ENCODE measurements at places on chromosomes 1 and 21.

DNA sequence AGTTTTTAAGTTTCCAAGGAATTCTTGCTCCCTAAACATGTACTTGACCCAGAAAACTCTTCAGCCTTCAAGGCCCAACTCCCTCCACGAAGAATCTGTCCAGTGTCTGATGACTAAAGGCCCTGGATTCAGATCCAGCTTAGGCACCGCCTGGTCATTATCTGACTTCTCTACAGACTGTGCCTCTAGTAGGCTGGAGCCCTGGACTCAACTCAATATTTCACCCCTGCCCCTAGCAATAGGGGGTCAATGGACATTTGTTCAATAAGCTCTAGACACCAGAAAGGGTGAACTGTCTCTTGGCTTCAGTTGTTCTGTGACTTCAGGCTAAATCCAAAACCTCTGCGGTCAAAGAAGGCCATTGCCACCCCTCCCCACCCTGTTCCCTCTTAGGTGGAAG, 34.5 kb downstream of the NUAK2 start:
- no peak for DNase-seq

- peak; percentile 79 for DNase-seq
Observed at GRCh38 chr1:170661646-170662411, 2.1 kb upstream of the PRRX1 start.

- no peak for DNase-seq
Observed at GRCh38 chr1:55670331-55671082, 455.3 kb upstream of the USP24 start.

- DNase-seq = no peak
Observed at GRCh38 chr21:34644825-34645224, 24.0 kb upstream of the CLIC6 start.

- no peak for DNase-seq
Observed at GRCh38 chr1:241738284-241739078, 86.4 kb downstream of the WDR64 start.

- no peak for DNase-seq
Observed at GRCh38 chr21:44090325-44090724, 16.9 kb upstream of the PWP2 start.

DNA sequence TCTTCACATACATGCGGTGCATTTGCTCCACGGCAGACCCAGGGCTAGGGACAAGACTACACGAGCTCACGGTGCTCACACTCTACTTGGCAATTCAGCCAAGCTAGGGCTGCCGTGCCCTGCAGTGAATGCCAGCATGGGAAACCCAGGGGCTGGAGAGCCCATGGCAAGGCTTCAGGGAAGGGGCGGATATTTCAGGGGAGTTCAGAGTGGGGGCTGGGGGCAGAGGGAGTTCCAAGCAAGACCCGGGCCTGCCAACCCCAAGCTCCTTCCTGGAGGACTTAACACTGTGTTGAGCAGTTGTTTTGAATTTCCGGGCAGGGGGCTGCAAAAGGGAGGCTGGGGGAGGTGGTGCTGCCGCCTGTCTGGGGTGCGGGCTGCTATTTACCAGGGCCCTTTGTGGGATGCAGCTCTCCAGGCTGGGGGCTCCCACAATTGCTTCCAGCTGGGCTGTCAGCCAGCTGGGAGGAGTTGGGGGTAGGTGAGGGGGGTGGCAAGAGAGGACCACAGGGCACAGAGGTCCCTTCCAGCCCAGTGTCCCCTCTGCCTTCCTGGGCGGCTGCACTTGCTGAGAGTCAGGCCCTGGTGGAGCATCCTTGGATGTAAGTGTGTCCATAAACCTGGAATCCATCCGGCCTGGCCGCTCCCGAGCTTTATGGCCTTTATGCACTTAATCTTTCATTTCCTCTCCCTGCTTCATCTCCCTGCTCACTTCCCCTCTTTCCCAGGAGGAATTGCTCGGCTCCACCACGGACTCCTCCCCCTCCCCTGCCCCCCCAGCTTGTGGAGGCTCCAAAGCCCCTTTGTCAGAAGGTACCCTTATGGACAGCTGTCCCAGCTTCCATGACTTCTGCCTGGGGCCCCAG, 55.8 kb upstream of the SSBP3 start:
- DNase-seq = peak; percentile 38

DNA sequence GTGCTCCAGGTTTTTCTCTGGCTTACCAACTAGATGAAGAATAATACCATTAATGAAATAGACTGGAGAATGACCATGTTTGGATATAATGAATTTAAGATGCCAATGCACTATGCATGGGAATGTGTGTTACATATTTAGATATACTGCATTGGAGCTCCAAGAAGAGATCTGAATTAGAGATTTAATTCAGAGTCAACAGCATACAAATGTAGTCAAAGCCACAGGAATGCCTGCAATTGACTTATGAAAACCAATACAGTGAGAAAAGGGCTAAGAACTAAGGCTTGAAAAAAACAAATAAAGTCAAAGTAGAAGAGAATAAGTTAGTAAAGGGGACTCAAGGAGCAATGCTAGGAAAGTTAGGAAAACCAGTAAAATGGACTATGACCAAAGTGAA, 59.1 kb downstream of the USP24 start:
- DNase-seq = no peak

DNA sequence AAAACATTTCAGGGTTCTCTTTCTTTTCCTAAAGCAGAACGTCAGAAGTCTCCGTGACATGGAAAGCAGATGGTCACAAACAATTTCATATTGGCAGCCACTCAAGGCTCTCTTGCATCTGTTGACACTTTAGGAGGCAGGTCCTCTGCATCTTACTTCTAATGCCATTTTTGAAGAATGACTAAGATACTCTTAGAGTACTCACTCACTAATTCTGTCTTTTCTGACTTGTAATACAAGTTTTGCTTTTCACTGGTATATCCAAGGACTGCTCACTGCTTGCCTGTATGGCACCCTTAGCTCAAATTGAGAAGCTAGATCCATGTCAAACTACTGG, 68.3 kb downstream of the PRRX1 start:
- DNase-seq = no peak

DNA sequence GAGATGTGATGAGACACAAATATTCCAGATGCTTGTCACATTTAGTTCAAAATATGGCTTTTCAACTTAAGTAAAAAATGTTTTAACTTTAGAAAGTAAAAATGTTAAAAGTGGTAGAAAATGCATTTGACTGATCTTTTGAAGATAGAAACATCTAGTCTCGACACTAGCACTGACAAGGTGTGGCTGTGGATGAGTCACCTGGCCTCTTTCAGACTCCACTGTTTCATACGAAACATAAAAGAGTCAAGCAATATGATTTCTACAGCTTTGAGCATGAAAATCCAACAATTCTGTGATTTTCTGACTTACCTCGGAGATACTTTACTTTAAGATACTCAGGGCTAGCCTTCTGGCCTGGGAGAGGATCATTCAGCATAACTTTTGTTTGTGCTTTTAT, 47.7 kb downstream of the TTC13 start:
- no peak for DNase-seq

DNA sequence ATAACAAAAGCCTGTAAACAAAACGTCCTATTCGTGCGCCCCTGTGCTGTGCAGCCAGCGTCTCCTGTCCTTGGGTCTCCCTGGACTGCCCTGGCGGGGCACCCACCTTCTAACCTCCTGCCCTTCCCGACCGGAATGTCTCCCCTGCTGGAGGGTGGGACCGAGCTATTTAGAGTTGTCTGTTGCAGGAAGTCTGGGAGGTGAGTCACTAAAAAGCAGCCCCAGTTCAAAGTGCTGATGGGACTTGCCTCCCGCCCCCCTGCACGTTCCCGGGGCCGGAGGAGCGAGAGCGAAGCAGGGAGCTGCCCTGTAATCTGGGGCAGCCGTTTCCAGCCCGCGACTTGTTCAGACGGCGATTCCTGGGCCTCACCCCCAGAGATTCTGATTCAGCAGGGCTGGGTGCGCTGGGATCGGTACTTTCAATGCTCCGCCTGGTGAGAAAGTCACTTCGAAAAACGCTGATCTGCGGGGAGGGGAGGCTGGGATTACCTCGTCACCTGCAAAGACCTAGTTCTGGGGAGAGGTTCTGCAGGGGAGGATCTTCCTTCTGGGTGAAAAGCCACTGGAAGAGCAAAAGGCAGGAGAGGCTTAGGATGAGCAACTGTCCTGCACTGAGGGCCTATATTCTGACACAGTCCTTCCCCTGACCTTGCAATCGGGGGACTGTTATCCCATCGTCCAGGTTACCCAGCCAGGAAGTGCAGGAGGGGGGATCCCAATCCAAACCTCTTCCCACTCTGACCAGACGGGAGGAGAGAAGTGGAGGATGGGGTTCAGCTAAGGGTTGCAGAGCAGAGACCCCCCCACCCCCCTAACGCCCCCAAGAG, 1.2 kb upstream of the DHRS3 start:
- DNase-seq = peak; percentile 88

DNA sequence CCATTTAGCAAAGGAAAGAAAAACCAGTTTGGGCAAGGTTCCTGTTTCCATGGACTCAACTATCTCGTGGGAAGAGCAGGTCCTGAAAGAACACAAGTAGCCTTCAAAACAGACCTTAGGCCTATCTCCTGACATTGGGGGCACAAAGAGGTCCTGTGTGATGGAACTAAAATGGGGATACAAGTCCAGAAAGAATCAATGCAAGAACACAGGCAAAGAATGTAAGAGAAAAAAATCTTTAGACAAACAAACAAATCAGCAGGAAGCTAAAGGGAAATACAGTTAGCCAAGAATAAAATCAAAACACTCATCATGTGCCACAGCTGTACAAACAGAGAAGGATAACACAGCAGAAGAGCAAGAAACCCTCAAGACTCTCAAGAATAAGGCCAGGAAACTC, 28.2 kb downstream of the SLC30A10 start:
- DNase-seq = no peak

GRCh38 chr1:84436876-84437655, 38.8 kb downstream of the DNASE2B start:
- no peak for DNase-seq

DNA sequence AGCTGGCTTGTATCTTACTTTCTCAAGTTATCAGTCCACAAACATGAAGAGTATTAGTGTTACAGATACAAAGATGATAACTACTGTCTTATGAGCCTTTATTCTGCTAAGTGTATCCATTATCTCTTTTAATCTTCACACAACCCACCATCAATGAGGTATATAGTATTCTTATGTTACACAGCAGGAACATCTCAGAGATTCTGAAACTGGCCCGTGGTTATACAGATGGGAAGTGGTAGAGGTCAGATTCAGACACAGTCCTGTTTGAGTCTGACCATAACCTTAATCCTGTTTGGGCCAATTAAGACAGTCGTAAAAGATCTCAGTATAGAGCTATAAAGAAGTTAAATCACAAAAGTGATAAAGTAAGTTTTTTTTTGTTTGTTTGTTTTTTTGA, 5.1 kb upstream of the TMEM269 start:
- no peak for DNase-seq

DNA sequence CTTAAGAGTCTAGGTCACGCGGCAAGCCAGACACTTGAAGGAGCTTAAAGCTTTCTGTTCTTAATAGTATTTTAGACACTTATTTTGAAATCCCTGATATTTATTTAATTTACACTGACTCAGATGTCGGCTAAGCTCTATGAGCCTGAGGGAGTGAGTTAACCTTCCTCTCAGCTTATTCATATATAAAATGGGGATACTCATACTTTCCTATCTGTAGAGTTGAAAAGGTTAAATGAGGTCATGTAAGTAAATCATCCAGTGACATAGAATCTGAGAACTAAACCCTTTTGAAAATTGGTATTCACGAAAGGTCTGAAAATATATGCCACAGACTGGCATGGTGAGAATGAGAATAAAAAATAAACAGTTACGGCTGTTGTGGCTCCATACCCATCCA, 1.4 kb upstream of the GPR161 start:
- no peak for DNase-seq

DNA sequence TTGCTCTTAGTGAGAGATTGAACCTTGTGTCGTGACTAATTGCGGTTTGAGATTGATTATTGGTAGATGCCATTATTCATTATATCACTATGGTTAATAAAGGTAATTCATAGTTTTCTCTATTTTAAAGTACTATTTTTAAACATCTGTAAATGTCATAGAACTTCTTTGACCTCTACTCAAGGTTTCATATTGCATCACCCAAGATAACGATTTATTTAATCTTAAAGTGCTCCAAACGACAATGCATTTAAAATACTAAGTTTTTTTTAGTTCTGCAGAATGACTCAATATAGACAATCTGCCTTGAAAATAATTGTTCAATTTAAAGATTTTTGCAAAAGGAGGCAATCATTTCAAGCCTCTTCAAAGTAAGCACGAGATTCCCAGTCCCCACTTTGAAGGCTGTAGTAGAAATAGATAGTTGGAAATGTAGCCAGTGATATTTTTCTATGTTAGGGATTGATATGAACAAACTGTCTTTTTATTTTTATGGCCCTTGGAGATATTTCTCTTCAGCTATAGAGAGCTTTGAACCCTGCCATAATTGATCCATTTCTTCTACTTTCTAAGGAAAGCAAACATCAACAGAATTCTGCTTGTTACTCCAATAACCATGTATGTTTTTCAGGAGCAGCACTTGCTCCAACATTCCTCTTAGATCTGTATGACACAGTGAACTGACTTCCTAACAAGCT, 114.2 kb upstream of the PALMD start:
- DNase-seq = no peak
